ENCODE measurements at places on chromosomes 3 and 15. TPM values are rescaled to one million over a fixed set of nuclear protein-coding genes. Genes with fewer than 3 reads are reported as not detected.

The GOLGA6L26 gene
- total RNA-seq = not detected

The SPRED1 gene
- total RNA-seq = 55.7 TPM

The VIPR1 gene
- total RNA-seq = not detected

The PRKCI gene
- total RNA-seq = 81.8 TPM

The RPL32 gene
- total RNA-seq = 409 TPM

The GRAMD2A gene
- total RNA-seq = under 0.01 TPM

All from fibroblast of villous mesenchyme (primary cell).